Trophoblast cell (in vitro differentiated cells and primary cell): ENCODE measurements at places on chromosomes 6 and 20.

DNA sequence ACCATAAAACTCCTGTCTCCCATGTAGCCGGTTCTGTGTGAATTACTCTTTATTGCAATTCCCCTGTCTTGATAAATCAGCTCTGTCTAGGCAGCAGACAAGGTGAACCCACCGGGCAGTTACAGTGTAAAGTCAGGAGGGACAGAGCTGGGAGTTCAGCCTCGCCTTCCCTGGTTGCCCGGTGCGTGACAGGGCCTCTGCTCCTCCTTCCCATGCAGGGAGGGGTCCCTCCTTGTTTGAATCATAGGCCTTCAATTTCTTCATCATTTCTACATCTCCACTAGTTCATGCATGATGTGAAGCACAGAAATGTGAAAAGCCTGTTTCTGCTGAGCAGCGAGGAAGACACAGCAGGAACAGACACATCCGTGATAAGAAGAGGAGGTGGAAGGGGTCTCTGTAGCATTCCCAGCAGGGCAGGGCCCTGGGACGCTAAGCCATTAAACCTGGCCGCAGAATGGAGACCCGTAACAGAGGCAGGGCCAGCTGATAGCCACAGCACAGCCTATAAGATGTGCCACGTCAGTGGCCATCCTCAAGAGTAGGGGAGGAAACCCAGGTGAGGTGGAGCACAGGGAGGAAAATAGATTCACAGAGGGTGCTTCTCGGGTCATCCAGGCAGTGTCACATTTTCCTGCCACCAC, 106.7 kb upstream of the CST7 start:
- DNase-seq, result no peak

DNA sequence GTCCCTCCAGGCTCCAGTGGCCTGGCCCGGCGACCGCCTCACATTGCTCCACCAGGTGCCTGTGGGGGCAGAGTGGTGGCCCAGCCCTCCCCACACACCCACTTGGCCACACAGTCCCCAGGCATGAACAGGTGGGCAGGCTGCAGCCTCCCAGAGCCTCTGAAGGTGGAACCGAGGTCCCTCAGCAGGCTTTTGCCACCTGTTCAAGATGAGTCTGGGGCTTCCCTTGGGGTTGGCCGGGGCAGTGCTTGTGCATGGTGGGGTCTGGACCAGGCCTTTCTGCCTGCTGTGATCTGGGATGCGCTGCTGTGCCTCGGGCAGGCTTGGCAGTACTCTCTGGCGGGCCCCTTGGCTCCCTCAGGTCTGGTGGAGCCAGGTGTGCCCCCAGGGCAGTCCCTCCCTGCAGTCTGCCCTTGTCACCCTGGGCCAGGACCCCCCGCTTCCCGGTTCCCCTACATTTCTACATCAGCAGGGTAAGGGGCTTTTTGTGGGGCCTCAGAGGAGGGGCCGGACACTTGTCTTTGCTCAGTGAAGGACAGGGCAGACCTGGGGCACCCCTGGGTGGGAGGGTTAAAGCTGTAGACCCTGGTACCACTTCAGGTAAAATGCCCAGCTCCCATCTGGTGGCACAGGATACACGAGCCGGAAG, 2.7 kb upstream of the COL9A3 start:
- DNase-seq, result no peak

DNA sequence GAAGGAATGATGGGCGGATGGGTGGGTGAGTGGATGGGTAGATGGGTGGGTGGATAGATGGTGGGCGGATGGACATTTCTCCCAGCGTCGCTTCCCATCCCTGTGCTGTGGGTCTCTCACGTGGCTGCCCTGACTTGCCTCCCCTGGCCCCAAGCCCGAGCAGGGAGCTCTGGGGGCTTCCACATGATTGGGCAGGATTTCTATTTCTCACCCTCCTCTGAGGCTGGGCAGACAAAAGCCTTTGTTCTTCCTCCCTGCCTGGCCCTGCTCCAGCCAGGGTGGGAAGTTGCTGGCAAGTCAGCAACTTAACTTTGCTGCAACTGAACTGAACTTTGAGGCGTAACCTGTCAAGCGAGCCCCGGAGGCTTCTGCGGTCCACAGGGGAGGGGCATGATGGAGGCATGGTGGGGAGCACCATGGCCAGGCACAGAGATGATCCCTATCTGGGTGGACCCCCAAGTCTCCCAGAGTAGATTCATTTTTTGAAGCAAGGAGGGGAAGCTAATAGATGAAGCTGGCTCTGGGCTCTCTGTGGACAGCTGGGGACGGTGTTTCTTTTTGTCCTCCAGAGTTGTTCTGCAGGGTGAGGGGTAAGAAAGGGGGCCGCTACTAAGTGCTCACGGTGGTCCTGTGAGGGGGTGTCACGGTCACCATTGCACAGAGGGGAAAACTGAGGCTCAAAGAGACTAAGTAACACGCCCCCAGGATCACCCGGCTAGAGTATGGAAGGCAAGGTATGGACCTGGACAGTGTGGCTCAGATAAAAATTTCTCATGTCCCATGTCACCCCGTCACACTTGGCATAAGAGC, 140.1 kb downstream of the CEBPB start:
- no peak for DNase-seq

- peak; percentile 26 for DNase-seq
These were observed 15.4 kb upstream of the KIAA1755 start for GRCh38 chr20:38275815-38276550.

DNA sequence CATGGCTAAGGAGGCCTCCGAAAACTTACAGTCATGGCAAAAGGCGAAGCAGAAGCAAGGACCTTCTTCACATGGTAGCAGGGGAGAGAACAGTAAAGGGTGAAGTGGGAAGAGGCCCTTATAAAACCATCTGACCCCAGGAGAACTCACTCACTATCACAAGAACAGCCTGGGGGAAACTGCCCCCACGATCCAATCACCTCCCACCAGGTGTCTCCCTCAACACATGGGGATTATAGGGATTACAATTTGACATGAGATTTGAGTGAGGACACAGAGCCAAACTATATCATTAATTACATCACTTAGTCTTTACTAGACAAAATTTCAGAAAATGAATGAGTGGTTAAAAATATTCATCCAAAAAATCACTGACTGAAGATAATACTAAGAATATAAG, 453.6 kb downstream of the COL12A1 start:
- no peak for DNase-seq

DNA sequence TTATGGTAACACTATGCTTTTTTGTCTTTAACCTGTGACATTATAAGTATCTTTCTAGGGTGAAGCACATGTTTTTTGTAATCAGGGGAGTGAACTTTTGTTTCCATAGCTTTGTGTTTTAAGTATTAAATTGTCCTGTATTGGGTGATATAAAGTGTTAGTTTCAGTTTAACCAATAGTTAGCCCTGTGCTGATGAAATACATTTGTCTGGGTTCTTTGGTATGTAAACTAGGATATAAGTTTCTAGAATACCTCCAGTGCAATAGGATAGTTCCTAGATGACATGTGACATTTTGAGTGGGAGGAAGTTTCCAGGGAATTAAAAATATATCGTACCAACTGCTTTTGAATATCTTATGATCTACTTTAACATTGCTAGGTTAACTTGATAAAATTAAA, 611.0 kb upstream of the MARCKS start:
- no peak for DNase-seq

GRCh38 chr6:90159452-90159851, 137.2 kb downstream of the BACH2 start:
- DNase-seq, result no peak

GRCh38 chr20:40286975-40287531, 402.0 kb downstream of the MAFB start:
- DNase-seq, result no peak

DNA sequence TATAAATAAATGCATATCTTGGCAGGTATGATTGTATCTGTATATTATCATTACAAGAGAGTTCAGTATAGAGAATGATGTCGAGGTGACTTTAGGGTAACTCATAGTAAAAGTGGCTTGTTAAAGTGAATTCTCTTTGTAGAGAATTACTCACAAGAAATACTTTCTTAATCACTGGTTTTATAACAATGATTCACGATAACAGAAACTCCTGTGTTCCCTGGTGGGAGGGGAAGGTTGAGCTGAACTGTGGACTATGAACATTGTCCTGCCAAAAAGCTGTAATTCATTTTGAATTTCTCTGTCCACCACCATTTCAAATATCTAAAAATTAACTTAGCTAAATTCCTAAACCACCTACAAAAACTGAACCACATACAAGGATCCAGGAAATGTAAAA, 7.7 kb downstream of the TPMT start:
- DNase-seq, result no peak

DNA sequence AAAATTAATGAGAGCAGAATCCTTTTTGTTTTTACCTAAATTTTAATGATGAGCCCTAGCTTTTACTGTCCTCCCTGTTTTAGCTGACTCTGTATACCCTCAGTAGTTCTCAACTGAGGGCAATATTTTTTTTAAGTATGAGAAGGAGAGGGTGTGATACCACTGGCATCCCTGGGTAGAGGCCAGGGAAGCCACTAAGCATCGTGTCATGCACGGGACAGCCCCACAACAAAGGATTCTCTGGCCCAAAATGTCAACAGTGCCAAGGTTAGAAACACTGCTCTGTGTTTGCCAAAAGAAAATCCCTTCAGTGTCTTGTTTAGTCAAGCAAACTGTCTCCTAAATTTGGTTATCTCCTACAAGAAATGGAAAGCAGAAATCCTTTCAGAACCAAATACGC, 210.4 kb downstream of the KCNQ5 start:
- no peak for DNase-seq

DNA sequence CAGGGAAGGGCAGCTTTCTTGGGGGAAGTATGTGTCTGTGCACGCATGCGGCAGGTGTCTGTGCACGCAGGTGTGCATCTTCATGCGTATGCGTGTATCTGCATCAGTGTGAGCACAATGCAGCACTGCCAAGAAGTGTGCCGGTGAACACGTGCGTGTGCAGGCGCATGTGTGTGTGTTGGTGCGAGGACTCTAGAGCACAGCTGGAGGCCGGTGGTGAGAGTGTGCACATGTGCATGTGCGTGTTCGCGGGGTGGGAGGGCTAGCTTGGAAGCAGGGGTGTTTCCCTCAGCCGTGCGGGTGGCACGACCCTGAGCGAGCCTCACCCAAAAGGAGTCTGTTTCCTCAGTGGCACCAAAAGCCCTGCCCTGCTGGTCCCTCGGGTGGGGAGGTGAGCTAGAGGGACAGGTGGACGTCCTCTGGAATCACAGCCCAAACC, 7.5 kb downstream of the SLC17A9 start:
- DNase-seq, result no peak

- peak; percentile 97 for DNase-seq
These were observed 4.8 kb downstream of the MUC21 start for GRCh38 chr6:30988209-30988825.

DNA sequence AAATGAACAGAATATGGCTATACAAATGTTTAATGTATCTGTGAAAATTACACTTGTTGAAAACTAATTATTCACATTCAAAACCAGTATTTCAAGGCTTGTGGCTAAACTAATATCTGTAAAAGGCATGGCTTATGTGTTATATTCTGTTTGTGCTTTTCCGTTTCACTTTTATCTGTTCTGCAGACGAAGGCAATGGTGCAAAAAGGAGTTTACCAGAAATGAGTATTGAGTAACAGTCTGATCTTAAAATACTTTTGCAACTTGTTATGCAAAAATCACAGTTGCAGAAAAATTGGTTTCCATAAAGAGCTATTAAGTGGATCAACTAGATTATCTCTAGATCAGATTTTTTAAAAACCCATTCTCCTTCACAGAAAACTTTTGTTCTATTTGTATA, 9.4 kb upstream of the STX11 start:
- DNase-seq, result no peak

GRCh38 chr6:101716810-101717209, 323.3 kb downstream of the GRIK2 start:
- no peak for DNase-seq

GRCh38 chr20:8774412-8774811, 294.5 kb upstream of the PLCB4 start:
- no peak for DNase-seq

GRCh38 chr6:11218538-11219399, 13.7 kb downstream of the NEDD9 start:
- no peak for DNase-seq

DNA sequence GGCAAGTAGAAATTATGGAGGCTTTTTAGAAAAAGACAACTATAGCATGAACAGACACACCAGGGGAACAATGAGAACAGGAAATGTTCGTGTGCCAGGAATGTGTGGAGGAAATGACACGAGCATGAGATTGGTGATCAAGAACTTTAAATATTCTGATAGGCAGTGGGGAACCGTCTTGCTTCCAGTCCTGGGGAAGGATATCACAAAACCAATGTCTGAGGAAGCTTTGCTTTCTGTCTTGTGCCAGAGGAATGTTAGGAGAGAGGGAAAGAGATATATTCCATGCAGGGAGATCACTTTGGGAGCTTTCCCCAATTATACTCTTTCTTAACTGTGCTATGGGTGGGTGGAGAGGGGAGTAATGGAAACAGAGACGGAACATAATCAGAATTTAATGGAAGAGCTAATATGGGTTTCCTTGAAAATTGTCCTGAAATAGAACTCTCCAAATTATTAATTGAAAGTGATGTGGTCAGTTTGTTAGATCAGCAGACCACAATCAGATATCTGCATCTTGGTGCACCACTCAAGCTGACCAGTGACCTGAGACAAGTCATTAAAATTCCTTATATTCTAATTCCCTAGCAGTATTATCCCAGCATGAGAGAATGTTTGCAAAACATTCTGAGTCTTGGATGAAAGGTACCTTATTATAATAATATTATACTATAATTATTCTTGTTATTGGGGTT, 178.2 kb downstream of the SOX4 start:
- DNase-seq, result no peak

GRCh38 chr20:32470025-32470861, 112.1 kb downstream of the ASXL1 start:
- no peak for DNase-seq

DNA sequence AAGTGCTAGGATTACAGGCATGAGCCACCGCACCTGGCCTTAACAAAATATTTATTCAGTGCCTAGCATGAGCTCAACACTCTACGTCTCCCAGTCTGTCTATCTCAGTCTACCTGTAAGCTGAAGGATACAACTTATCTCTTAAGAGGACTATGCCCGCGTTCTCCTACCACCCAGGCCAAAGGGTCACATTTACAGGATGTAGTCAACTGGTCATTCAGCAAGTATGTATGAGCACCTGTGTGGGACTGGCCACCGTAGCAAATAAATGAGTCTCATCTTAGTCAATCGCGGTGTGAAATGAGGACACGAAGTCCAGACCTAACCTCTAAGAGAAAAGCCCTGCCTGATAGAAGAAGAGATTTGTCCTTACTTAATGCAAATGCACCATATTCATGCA, 49.9 kb downstream of the MUC22 start:
- DNase-seq, result no peak

GRCh38 chr6:100134703-100135102, 140.7 kb upstream of the MCHR2 start:
- no peak for DNase-seq

- peak; percentile 97 for DNase-seq
These were observed 169.0 kb upstream of the GJE1 start for GRCh38 chr6:141963543-141964295.

GRCh38 chr6:53894091-53894490, 99.3 kb downstream of the LRRC1 start:
- DNase-seq, result peak; percentile 6

DNA sequence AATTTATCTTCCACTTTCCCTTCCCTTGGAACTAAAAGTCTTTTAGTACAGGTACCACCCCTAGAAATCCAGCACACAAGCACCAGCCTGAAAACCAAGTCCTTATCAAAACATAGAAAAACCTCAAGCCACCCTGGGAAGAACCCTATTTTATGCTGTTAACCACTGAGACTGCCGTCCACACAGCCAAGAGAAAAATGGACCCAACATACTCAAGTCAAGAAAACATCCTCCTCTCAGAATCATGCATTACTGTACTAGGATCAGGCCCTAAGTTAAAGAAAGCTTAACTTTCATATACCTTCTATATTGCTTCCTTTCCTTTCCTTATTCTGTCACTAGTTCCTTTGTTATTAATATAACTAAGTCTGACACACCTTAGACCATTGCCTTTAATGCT, 16.9 kb upstream of the GOPC start:
- DNase-seq, result no peak
